ENCODE measurements at places on chromosomes 6 and 20.

DNA sequence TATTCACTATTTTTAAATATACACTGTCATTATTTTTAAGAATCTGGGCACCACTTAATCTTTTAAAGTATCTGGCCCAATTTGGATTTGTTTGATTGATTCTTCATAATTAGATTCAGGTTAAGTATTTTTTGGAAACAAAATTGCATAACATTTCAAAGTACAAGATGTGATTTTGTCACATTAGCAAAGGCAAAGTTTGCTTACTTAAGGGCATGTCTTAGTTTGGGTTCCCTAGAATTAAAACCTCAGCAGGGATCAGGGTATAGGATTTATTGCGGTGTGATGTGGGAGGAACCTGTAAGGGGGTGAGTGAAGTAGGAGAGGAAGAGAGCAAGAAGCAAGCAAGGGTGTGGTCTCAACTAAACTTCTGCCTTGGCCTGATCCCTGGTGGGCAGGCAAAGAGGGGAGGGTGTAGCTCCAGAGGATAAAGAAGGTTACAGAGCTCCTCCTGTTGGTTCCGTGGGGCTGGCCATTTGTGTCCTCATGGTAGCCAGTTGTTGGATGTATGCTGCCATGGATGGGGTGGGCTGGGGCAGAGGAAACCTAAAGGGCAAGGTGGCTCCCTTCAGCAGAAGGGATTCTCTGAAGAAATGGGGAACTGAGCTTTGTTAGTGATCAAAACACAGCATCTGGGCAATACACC is 668.7 kb upstream of the SLC35B3 start:
- DNase-seq, result no peak

GRCh38 chr20:3996399-3996798 is 19.0 kb downstream of the RNF24 start:
- no peak for DNase-seq

GRCh38 chr6:22970004-22970403 is 400.6 kb downstream of the HDGFL1 start:
- no peak for DNase-seq

- no peak for DNase-seq
Observed at GRCh38 chr20:61638802-61639585, 386.9 kb downstream of the CDH4 start.

GRCh38 chr6:2667617-2668016 is 83.1 kb downstream of the MYLK4 start:
- DNase-seq, result no peak

DNA sequence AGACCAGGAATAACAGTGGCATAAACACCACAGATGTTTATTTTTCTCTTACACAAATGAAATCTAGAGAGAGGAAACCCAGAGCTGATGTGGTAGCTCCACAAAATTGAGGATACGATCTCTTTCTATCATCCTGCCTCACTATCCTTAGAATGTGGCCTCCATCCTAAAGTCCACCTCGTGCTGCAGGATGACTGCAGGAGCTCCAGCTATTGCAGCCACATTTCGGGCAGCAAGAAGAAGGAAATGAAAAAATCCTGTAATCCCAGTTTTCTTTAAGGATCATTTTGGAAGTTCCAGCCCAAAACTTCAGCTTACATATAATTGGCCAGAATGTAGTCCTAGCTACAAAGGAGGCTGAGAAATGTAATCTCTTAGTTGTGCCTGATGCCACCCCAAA is 41.2 kb upstream of the ARFGEF2 start:
- DNase-seq, result no peak

GRCh38 chr6:166997768-166998255 is 1.4 kb upstream of the CEP43 start:
- peak; percentile 22 for DNase-seq

DNA sequence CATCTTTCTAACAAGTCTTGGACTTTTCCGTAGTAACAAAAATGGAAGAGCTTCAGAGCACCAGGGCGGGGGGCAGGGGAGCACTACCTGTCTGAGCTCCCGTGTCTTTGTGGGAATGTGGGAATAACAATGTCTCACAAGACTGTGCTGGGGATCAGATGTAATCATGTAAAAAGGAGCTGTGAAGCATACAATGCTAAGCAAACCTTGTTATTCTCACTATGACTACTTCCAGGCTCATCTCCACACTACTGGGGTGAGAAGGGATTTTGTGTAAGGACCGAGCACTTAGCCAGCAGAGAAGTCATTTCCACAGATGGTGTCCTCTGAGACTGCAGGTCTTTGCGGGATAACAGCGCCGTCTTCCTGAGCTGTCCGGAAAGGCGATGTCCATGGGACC is 27.1 kb downstream of the PRR18 start:
- DNase-seq, result no peak

- no peak for DNase-seq
Observed at GRCh38 chr6:163457637-163458561, 43.4 kb downstream of the QKI start.

DNA sequence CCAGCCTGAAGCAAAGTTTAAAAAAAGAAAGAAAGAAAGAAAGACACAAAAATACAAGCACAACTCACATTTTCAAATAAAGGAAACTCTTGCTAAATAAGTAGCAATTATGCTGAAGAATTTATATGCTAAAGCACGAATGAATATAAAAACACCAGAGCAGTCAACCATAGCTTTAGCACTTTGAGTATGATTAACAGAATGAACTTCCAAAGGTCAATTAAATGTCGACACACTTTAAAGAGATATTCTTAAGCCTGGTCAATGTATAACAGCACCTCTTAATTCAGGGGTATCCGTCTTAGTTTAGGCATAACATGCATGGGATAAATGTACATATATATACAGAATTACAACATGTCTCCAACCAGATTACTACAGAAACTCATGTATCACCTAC is 125.9 kb downstream of the OGFRL1 start:
- no peak for DNase-seq

DNA sequence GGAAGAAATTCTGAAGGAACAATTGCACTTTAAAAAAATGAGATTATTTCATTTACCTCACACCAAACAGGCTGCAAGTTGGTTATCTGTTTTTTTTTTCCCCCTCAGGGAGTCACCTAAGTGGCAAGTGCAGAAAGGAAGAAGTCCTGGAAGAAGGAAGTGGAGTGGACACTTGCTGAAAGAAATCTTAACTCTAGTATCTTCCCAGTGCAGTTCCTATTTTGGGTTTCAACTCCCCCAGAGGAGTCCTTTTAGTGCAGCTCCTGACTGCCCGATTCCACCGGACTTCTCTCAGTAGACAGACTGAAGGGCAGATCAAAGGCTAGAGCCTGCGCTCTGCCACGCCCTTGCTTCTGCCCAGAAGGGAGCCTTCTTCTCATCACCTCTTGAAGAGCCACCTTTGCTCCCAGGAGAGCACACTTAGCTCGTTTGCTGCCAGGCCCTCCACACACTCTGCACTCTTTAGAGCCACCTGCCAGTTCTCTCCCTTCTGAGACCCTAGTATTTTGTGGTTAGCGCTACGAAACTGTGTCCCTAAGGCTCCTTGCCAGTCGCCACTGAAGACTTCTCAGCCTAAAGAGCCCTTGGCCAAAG is 4.9 kb downstream of the MTCL3 start:
- no peak for DNase-seq

All from activated CD8-positive, alpha-beta memory T cell treated with anti-CD3 and anti-CD28 coated beads, Interleukin-2, amount 50 U/mL, for 4 hours (primary cell).